ENCODE measurements at places on chromosomes 6 and 20.

DNA sequence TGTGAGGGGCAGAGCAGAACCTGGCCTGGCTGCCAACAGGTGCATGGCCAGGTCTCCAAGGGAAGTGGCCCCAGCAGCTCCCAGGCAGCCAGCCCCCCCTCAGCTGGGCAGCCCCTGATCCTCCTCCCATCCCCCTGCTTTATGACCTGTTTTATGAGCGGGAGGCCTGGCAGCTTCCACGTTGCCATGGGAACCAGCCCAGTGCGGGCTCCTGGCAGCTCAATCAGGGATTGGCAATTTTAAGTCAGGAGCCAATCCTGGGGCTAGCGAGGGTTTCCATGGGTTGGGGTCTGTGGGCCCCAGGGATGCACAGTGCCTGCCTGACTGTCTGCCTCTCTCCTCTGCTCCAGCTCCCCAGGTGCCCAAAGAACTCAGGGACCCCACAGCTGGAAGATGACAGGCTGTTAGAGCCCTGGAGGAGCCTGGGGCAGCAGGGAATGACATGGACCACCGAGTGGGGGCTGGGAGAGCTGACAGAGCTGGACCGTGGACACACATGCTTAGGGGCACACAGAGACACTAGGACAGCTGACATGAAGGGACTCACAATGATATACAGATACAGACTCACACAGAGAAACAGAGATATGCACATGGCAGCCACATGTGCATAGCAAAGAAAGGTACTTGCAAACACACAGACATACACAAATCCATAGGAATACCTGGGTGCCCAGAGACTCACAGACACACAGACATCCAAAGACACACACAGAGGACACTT lies 56.5 kb upstream of the SIRPA start:
- no peak for DNase-seq

DNA sequence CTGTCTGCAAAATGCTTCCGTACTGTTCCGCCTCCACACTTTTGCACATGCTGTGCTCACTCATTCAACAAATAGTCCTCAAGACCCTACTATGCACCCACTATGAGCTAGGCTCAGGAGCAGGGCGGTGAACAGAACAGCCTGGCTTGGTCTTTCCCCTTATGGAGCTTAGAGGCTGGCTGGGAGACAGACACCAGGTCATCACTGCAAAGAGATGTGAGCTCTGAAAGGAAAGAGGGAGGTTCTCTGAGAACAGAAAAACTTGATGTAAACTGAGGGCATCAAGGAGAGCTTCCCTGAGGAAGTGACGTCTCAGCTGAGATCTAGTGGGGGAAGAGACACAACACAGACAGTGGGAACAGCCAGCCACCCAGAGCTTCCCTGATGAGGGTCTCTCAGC lies 31.0 kb upstream of the TGM2 start:
- no peak for DNase-seq

DNA sequence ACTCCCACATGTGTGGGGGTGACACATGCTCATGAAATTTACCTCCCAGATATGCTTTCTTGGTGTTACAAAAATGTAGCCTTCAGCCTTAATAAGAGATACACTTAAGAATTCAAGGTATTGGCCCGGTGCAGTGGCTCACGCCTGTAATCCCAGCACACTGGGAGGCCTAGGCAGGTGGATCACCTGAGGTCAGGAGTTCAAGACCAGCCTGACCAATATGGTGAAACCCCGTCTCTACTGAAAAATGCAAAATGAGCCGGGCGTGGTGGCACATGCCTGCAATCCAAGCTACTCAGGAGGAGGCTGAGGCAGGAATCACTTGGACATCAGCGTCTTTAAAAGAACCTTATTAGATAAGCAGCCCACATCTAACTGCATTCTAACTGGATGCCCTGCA lies 614.3 kb upstream of the CDH4 start:
- DNase-seq: no peak

- no peak for DNase-seq
Observed at GRCh38 chr6:12012038-12012557, at the start of gene HIVEP1. TSS of gene HIVEP1 (plus strand) at chr6:12012312. CDS start at chr6:12015629, 3,317 bp downstream.

DNA sequence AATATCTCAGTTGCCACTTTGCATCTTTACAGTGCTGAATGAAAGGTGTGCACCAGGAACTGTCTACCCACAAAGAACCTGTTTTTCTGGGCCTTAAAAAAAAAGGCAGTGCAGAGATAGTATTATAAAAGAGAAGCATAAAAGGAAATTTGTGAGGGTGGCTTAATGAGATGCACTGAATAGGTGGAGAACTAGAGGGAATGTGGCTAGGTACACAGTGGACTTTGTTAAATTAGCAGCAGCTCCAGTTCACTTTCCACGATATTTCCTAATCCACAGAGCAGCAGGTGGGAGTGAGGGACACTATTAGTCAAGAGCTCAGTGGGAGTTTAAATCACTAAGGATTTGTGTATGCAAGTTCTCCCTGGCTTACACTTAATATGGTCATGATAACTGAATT lies 38.8 kb downstream of the MAP7 start:
- DNase-seq: no peak

All from renal cortex interstitium (tissue), 15 donors.